ENCODE measurements at places on chromosomes 6 and 20.

DNA sequence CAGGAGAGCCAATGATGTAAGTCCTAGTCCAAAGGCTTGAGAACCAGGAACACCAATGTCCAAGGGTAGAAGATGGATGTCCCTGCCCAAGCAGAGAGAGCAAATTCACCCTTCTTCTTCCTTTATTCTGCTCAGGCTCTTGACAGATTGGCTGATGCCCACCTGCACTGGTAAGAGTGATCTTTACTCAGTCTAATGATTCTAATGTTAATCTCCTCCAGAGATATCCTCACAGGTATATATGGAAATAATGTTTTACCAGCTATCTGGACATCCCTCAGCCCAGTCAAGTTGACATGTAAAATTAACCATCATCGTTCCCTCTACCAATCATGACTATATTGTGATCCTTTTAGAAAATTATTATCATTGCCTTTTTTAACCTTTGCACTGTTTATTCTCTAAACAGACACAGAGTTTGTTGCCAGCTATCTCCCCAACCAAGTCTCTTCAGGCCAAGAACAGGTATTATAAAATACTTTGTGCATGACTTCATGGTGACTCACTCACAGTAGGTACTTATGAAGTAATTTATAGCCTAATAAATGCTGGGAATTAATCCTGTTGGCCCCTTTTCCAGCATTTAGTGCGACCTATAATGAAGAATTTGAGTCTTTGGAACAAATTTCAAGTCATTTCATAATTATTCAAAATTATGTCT, 26.2 kb upstream of the TSHZ2 start:
- no peak for DNase-seq

DNA sequence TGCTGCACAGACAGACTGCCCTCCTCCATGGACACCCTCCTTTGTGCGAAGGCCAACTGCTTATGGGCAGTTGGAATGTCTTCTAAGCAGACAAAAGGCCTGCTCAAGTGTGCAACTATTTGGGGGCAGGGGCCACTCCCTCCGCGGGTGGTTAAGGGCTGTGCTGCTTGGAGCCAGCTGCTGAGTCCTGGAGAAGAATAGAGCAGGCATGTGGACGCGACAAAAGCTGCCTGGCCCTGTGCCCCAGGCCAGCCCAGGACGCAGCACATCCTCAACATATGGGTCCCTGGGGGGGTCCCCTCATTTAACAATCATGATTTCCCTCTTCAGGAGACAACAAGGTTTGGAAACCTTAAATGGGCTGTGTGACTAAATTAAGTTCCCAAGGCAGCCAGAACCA, 45.5 kb upstream of the ENTPD6 start:
- no peak for DNase-seq

DNA sequence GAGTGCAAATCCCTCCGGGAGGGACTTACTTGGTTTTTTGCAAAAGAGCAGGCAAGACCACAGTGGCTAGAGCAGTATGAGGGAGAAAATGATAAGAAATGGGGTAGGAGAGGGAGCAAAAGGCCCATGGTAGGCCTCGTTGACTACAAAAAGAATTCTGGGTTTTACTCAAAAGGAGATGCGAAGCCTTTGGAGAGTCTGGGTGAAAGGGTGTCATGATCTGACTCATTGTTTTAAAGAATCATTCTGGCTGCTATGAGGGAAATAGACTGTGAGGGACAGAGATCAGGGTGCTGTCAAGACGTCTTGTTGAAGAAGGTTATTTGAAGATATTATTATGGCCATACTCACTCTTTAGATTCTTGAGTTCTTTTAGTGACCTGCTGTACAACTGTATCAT, 13.0 kb downstream of the TBC1D32 start:
- no peak for DNase-seq

- DNase-seq, result no peak
These were observed 261.4 kb upstream of the PRDM1 start for GRCh38 chr6:105824732-105825131.

DNA sequence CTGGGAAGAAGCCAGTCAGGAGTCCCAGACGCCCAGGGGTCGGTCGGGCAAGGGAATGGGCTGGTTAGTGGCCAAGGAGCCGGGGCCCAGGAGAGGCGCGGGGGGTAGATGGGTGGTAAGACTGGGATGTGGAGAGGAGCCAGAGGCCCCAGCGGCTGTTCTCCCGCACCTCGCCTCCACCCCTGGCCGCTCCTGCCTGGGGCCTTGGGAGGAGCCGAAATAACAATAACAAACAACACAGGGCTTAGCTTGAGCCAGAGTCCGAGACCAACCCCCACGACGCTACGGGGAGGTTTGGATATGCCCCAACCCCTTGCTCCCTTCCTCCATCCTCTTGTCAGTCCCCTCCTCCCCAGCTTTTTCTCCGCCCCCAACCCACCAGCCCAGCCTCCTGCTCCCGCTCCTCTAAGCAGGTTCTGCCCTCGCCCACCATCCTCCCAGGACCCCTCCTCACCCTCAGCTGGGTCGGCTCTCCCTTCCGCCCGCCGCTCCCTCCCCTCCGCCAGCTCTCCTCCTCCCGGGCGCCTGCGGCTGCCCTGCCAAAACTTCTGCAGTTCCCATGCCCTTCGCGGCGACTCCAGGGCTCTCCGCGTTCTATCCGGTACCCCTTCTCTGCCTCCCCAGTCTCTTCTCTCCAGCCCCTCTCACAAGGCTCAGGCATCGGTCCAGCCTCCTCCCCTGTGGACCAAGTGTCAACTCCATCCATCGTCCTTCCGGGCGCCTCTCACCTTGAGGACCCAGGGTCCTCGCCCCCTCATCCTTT, 1.1 kb downstream of the RNF39 start:
- no peak for DNase-seq

DNA sequence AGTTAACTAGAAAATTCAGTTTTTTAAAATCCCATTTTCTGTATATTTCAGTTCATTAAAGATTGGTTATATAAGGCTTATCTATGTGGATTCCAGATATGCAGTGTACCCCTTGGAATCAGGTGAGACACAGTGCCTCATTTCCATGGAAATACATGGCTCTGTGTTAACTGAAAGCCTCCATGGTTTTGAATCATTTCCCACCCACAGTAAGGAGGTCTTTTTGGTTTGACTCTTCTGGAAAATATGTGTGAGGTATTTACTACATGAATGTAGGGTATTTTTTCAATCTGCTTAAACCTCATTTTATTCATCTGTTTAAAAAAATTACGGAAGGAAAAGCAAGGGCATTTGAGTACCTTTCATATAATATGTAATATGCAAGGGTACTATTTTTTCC, 25.5 kb downstream of the RNF144B start:
- no peak for DNase-seq

DNA sequence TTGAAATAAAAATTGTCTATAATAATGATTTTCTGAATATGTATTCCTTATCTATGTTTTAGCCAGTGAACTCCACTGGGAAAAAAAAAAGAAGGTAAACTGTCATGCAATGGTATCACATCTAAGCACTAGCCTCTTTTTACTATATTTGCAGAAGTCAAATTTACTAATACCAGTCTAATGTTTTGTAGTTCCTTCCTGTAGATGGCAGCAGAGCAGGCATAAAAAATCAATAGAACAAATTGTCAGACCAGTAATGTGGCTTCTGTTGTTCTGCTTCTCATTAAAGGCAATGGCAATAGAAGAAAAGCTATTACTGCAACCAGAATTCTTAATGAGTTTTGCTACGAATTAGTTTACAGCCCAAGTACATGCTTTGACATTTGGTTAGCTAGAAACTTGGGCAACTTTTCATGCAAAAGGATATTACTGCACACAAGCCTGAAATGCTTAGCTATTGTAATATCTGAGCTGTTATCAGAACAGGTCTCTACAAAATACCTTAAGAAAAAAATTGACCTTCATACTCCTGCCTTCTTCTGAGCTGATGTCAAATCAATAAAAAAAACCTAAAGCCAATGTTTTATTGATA, 476.9 kb downstream of the KHDRBS2 start:
- DNase-seq, result no peak

- DNase-seq, result no peak
These were observed 22.1 kb upstream of the KCNK5 start for GRCh38 chr6:39251406-39251805.

- DNase-seq, result no peak
These were observed 99.1 kb downstream of the HIVEP2 start for GRCh38 chr6:142845624-142846458.

GRCh38 chr6:17167327-17167979, 65.6 kb downstream of the STMND1 start:
- DNase-seq, result no peak

GRCh38 chr6:38779310-38780062, 64.4 kb downstream of the DNAH8 start:
- DNase-seq, result no peak

- no peak for DNase-seq
These were observed 47.6 kb upstream of the RBM24 start for GRCh38 chr6:17233531-17233930.

DNA sequence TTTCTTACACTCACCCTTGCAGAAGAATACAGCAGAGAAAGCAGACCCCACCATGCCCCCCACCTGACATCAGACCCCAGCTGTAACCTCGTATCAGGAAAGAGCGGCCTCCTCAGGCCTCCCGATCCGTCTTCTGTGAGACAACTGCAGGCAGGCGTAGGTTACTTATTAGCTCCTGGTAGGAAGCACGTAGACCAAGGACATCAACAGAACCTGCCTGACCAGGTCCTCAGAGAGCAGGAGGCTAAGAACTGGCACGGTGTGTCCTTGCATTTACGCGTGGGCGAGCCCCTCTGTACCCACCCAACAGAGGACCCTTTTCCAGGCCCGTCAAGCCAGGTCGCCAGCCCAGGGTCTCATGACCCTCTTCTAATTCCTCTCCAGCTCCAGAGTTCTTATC, 51.0 kb downstream of the ABHD12 start:
- DNase-seq, result no peak

- DNase-seq, result no peak
These were observed 656.6 kb upstream of the MAP3K7 start for GRCh38 chr6:91243436-91243835.

DNA sequence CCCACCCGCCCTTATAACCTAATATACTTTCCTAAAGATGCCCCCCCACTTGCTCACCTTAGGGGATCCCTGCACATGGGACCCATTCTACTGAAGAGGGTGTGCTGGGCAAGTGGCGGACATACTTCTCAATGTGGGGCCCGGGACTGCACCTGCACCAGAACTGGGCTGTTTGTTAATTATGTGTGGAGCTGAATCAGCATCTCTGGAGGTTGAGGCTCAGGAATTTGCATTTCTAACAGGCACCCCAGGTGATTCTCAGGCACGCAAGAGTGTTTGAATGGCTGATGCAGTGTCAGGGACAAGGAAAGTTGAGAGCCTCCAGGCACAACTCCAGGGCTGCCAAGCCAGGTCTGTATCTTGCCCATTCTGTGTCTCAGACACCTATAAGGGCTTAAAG, 8.9 kb upstream of the PTPRT start:
- no peak for DNase-seq

DNA sequence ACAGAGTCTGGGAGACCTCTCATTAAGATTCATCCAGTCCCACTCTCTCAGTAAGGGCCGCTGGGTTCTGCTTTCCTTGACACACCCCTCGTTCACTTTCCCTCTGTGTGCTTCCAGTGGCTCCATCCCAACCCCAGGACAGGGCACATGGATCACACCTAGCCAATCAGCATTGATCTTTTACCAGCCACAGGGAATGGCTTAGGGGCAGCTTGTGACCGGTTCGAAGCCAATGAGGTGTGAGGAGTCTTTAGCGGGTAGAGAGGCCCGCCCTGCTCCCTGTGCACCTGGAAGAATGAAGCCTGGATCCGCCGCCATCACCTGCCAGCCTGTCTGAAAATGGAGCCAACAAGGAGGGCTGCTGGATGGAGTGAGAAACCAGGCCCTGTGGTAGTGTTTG, 35.2 kb upstream of the OVOL2 start:
- no peak for DNase-seq

GRCh38 chr20:54585217-54585616, 109.8 kb downstream of the DOK5 start:
- DNase-seq, result no peak

DNA sequence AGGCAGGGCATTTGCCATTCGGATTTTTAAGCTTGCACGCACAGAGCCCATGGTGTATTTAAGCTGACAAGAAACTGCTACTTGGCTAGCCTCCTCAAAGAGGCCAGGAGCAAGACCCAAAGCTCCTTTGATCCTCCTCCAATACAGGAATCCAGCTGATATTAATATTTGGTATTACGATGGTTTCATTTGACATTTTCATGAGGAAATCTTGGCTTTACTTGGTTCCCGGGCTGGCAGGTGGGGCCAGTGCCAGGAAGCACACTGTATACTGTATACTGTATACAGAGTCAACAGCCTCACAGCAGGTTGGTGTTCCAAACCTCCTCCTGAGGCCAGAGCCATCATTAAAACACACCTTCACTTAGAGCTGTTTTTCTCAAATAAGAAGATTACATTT, 138.2 kb upstream of the ARMC2 start:
- DNase-seq, result no peak

- DNase-seq, result no peak
These were observed 1.7 kb downstream of the TULP4 start for GRCh38 chr6:158313989-158314388.

DNA sequence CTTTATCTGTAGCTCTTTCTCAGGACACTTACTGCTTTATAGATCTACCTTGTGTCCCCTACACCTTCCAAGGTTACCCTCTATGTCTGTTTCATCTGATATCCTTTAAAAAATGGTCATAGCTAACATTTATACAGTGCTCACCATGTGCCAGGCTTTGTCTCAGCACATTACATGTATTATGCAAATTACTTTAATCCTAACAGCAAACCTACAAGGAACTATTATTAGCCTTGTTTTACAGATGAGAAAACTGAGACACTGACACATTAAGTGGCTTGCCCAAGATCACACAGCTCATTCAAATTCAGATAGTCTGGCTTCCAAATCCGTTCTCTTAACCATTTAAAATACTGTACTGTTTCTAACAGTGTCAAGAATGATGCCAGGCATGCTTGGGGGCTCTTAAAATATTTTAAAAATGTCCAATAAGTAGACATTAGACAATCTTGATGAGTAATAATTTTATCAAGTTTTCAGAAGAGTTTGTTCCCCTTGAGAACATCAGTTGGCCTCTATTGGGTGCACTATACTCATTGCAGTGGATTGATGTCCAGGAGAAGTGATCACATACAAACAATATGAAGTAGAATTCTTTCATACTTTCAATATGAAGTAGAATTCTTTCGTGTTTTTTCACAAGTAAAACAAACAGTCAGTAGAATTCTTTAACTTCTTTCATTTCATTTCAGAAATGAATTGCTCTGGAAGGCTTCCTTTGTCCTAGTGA, 69.6 kb downstream of the DNAH8 start:
- DNase-seq, result no peak

DNA sequence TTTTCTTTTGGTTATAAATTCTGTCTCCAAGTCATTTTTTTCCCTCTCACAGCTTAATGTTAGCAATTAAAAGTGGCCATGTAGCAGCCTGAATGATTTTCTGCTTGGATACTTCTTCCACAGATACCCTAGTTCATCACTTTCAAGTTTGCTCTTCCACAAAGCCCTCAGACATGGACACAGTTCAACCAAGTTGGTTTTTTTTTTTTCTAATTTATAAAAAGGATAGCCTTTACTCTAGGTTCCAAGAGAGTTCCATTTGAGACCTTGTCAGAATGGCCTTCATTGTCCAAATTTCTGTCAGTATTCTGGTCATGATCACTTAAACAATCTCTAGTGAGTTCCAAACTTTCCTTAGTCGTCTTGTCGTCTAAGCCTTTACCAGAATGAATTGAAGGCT, 40.0 kb downstream of the RSPH3 start:
- no peak for DNase-seq
